HTR-8/SVneo (cell line): ENCODE measurements at places on chromosomes 7 and 10.

DNA sequence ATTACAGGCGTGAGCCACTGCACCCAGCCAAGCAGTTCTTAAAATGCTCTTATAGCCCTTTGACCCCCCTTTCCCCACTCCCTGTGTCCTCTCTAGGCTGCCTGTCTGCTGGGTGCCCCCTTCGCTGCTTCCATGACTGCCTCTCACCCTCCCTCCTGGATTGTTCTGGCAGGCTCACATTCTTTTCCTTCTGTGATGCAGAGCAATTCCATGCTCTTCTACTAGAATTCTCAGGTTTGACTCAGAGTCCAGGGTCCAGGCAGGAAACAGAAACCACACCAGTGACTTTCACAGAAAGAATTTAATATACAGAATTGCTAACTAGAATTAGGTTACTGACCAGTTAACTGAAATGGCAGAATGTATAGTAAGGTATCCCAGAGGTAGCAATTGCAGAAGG lies 244.8 kb downstream of the BAMBI start:
- DNase-seq, result no peak

GRCh38 chr7:3464900-3465622 lies 164.0 kb downstream of the SDK1 start:
- no peak for DNase-seq

DNA sequence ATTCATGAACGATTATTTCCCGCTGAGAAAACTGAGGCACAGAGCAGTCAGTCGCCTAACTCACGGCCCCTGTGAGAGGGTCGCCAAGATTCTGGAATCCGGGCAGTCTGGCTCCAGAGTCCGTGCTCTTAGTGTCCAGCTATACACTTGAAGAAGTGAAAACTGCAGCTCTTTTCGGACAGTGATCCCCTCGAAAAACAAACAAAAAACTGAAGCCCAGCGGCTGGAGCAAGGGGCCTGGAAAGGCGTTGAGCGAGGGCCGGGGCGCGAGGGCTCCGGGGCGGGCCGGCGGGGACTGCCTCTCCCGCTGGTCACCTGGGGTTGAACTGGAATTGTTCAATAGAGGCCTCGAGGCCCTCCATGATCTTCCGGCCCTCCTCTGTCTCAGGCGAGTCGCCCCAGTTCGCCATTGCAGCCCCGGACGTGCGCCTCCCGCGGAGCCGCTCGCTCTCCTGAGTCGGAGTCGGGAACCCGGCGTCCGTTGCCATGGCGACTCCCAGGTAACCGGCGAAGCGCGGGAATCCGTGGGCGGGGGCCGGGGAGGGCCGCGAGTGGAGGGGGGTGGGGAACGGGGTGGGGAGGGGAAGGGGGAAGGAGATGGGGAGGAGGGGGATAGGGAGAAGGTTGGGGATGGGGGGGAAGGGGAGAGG lies 881 bp downstream of the C10orf67 start:
- peak; percentile 48 for DNase-seq

DNA sequence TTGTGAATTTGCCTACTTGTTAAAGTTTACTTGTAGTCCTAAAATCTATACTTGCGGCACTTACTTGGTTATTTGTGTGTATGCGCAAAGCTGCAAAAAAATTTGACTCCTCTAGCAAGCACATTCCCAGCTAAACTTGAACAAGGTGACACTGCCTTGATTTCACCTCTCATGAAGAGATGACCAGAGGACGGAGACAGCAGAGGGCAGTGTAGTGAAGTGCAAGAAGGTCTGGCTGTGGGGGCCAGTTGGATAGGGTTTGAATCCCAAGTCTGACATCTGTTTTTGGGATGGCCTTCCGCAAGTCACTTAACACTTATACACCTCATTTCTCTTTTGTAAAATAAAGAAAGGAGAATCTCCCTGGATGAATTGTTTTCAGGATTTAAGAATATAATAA lies 15.7 kb downstream of the SLK start:
- no peak for DNase-seq
